C1 segment of cervical spinal cord (tissue), 14 donors: ENCODE measurements at places on chromosomes 6 and 20.
A peak's percentile ranks its signal among the peaks of the same experiment; 100 is the strongest.

- DNase-seq: no peak
Observed at GRCh38 chr6:122631571-122632249, 21.5 kb downstream of the PKIB start.

DNA sequence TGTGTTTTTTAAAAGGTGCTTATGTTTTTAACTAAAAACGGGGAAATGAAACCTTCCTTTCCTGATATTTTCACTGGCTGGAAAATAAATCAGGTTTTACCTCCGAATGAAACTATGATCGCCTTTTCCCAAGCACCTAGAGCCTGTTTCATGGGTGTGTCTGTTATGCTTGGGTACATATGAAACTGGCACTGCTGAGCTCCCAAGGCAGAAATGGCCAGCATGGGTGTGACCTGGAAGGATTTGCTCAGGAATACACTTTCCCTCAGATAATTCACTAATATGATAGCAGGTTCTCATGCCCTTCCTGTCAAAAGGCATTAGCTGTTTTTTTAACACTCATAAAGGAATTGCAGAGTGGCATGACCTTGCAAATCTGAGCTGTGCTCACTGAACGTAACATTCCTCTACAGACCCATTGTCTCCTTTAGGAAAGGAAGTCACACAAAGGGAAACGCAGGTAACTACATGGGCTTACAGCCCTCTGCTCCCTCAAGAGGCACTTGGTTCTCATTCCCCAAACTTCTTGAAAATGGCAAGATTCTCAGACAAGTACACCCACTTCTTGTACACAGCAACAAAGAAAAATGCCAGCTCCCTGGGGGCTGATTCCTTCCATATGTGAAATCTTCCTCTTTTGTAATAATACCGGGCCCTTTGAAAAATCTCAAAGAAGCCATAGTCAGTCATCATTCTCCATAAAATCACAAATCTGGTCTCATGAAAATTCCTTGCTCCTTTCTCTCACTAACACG, 72.7 kb downstream of the METTL24 start:
- DNase-seq: no peak

DNA sequence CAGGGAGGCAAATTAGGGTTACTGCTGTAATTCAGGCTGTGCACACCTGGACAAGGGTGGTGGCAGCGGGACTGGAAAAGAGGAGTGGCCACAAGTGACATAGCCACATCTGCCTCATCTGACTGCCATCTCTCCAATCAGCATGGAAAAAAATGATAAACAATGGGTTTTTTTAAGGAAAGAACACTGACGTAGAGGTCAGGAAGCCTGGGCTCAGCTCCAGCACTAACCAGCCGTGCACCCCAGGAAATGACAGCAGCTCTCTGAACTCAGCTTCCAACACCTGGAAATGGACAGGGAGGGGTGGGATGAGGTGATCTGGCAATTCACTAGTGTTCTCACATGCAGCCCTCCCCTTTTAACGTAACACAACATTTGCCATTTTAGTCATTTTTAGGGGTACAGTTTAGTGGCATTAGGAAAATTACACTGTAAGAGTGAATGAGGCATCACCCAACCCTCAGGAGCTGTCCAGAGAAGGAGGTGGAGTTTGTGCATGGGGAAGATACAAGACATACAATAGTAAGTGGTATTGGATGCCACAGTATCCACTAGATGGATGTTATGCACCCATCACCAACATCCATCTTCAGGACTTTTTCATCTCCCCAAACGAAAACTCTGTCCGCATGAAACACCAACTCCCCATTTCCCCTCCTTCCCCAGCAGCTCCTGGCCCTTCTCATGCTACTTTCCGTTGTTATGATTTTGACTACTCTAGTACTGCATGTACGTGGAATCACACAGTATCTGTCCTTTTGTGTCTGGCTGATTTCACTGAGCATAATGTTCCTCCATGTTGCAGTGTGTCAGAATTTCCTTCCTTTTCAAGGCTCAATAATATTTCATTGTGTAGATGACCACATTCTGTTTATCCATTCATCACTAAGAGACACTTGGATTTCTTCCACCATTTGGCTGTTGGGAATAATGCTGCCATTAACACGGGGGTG, 215.5 kb upstream of the ECI2 start:
- DNase-seq: no peak

DNA sequence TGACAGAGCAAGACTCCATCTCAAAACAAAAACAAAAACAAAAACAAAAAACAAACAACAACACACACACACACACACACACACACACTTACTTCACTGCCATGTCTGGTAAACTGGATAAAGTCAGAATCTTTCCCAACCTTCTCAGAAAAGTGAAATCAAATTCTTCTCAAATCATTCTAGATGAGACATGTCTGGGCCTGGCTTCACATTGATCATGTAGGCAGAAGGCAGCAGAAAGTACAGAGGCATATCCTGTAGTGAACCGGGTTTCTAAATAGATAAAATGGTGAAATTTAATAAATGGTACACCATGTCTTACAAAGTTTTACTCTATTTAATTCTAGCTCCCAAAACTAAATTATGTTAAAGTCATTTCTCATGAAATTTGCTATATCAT, 14.9 kb upstream of the MRS2 start:
- DNase-seq: no peak

- no peak for DNase-seq
Observed at GRCh38 chr20:42370075-42370474, 751.9 kb upstream of the CHD6 start.

DNA sequence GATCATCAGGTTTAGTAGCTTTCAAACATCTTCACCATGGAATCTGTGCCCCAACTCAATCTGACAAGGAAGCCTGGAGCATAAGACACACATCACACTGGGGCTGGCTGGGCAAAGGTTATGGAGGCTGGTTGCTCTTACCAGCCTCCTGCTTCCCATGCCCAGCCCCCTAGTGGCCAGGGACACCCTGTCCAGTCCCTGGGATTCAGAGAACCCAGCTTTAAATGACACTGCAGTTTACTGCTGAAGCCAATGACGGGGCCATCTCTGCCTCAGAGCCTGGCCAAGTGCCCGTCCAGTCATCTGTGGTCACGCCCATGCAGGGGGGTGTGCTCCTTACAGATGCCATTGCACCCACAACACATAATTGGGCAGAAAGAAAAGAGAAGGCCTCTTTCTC, 272.9 kb downstream of the SMOC2 start:
- DNase-seq: no peak

DNA sequence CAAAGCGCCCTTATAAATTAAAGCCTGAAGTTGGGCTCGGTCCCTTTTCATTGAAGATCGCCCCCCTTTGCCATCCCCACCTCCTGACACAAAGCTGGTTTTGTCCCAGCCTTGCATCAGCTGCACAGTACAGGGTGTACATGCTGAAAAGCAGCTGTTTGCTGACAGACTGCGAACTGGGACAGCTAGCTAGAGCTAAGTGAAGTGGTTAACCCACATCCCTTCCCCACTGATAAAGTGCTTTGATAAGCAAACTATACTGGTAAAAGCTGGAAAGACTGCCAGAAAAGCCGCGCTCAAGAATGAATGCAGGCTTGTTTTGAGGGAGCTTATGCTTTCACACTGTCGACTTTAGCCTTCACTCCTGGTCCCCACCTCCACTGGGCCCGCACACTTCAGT, 207.3 kb downstream of the GMDS start:
- no peak for DNase-seq

DNA sequence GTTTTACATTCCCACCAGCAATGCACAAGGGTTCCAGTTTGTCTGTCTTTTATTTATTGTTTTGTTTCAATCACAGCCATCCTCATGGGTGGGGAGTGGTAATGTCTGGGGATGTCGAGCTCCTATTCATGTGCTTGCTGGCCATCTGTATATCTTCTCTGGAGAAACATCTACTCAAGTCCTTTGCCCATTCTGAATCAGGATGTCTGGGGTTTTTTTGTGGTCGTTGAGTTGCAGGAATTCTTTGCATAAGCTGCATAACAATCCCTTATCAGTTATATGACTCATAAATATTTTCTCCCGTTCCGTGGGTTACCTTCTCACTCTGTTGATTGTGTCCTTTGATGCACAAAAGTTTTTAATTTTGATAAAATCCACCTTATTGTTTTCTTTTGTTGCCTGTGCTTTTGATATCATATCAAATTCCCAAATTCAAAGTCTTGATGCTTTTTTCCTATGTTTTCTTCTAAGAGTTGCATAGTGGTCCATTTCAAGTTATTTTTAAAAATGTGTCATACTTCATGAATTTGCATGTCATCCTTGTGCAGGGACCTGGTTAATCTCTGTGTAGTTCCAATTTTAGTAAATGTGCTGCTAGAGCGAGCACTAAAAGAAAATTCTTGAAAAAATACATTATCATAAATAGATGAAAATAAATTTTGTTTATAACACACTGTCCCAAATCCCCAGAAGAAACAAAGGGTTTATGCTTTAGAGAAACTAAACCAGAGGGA, 54.9 kb upstream of the PDE10A start:
- DNase-seq: no peak

- no peak for DNase-seq
Observed at GRCh38 chr6:157761331-157761921, 61.6 kb upstream of the SNX9 start.

- no peak for DNase-seq
Observed at GRCh38 chr20:37382482-37383120, 36.7 kb downstream of the SRC start.

- DNase-seq: no peak
Observed at GRCh38 chr6:30168741-30169140, 5.4 kb downstream of the TRIM15 start.

GRCh38 chr20:2417213-2417541, 36.5 kb downstream of the TGM6 start:
- DNase-seq: no peak

DNA sequence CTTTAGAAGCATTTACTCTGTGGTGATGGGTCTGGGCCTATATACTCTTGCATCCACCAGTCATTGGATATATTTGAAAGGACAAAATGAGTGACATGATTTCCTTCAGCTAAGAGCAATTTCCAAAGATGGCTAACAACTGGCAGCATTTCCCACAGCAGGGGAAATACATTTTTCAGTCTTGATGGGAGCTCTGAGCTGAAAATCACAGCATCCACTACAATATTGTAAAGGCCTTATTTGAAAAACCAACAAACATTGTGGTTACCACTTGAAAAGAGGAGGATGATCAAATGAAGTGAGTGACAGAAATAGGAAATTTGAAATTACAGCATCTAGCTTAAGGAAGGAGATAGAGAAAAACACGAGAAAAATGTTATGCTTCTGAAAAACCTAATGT, 705.0 kb upstream of the EPHA7 start:
- DNase-seq: no peak

GRCh38 chr6:134689177-134689576, 260.7 kb downstream of the ALDH8A1 start:
- peak; percentile 70 for DNase-seq

GRCh38 chr6:133945158-133945557, 7.9 kb upstream of the TBPL1 start:
- DNase-seq: no peak

DNA sequence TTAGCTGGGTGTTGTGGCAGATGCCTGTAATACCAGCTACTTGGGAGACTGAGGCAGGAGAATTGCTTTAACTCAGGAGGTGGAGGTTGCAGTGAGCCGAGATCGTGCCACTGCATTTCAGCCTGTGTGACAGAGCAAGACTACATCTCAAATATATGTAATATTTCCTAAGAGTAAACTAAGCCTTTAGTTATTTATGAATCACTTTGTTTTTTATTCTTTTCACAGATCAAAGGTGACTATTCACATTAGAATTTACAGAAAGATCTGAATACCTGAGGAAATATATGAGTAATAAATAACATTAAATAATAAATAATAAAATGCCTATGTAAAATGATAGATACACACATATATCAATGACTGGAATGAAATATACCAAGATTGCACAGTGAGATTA, 630.8 kb upstream of the IMPG1 start:
- no peak for DNase-seq

GRCh38 chr20:46999801-47000465, 105.3 kb downstream of the EYA2 start:
- no peak for DNase-seq

DNA sequence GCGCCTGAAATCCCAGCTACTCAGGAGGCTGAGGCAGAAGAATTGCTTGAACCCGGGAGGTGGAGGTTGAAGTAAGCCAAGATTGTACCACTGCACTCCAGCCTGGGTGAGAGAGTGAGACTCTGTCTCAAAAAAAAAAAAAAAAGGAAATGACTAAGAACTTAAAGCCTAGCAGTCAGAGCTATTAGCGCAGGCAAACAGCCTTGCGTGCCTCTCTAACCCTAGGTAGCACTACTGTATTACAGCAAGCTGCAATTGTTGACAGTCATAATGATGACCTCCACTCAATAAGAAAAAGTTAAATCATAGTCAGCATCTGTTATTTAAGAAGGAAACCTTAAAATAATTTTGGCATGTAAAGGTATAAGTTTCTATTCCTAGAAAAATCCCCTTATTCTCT, 14.4 kb downstream of the GSS start:
- DNase-seq: no peak

DNA sequence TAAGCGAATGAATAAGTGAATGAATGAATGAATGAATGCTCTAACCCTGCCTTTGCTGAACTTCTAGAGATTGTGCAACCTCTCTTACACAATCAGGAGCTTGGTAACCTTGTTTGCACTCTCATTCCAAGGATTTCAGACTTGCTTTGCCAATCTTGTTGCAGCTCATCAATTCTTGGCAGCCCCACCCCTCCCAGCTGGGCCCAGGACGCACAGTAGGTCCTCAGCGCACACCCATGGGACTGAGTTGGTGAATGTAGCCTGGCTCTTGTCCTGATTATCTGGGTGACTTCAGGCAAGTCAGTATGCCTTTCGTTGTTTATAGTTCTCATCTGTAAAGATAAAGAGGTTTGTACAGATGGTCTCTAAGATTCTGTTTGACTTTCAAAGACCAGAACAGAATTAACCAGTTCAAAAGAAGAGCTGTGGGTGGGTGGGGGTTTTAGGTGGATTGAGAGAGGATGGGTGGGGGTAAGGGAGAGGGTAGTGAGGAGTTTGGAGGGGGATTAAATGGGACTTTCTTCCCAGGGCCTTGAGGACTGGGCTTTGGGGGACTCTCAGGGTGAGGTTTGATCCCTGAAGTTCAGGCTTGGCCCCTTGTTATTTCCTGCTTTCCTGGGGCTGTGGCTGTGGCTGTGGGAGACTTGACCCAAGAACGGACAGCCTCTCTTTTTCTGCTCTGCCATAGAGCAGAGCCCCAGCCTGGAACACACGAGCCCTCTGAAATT, 33.2 kb downstream of the VEGFA start:
- no peak for DNase-seq

- no peak for DNase-seq
Observed at GRCh38 chr6:11833626-11834592, 55.3 kb upstream of the ADTRP start.

GRCh38 chr6:80789912-80790570, 683.6 kb downstream of the BCKDHB start:
- no peak for DNase-seq

DNA sequence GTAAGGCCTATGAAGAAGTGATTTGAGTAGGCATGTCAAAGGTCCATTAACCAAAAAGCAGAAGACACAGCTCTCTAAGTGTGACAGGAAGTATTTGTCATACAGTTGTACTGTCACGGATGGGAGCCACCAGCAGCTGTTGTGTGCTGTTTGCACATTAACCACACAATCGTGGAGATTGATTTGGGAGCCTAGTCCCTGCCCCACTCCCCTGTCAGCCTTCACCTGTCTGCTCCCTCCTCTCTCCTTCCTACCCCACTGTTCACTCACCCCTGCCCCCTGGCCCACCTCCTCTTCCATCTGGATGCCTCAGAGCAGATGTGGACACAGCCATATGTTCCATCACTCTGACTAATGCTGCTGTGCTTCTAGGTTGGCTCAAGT, 124.7 kb upstream of the SPACA1 start:
- no peak for DNase-seq

GRCh38 chr6:90127595-90127994, 169.0 kb downstream of the BACH2 start:
- no peak for DNase-seq

- peak; percentile 25 for DNase-seq
Observed at GRCh38 chr20:36573798-36574365, 485 bp downstream of the TGIF2 start.
